Effector memory CD8-positive, alpha-beta T cell (primary cell): ENCODE measurements at places on chromosomes 6 and 20.

- H3K36me3 ChIP-seq = peaks cover 24% of the 10 kb centered on the region
- DNase-seq = no peak
- H3K27ac ChIP-seq = no peak overlapping the region
- no peaks in the 10 kb centered on the region for H3K4me1 ChIP-seq
- no peak overlapping the region for H3K4me3 ChIP-seq
- H3K27me3 ChIP-seq = no peaks in the 10 kb centered on the region
These were observed 69.2 kb downstream of the IRAK1BP1 start for GRCh38 chr6:78936515-78936914.

GRCh38 chr6:6657820-6658217, 69.3 kb downstream of the LY86 start:
- peaks cover 18% of the 10 kb centered on the region for H3K4me1 ChIP-seq
- peaks cover under 1% of the 10 kb centered on the region for H3K27me3 ChIP-seq
- H3K27ac ChIP-seq = peak overlapping the region; percentile 18
- no peak overlapping the region for H3K4me3 ChIP-seq
- H3K36me3 ChIP-seq = peaks cover 2% of the 10 kb centered on the region

DNA sequence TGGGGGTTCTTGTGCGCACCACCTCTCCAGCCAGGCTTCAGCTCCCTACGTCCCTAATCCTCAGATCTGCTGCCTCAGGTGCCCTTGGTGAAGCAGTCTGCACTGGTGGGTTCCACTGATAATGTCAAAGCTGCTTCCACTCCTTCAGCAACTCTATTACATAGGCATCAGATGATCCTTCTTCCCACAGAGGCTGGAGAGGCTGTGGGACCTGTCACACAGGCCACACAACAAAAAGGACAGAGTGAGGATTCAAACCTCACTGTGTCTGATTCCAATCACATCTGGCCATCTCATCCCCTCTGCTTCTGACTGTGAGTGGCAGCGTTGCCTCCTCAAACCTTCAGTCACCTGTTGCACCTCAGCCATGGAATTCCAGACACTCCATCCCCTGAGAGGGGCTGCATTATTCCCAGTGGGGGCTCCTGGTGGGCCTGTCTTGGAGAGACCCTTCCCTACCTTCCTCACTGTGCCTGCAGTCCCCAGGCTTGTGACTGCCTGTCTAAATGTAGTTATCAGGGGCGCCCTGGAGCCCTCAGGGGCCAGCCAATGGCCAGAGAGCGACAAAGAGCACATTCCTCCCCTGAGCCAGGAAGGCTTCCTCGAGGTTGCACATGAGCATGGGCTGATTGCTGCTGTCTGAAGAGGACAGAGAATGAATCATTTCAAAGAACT, 211.4 kb upstream of the ECI2 start:
- H3K4me1 ChIP-seq = no peaks in the 10 kb centered on the region
- no peak overlapping the region for H3K27ac ChIP-seq
- peaks cover 4% of the 10 kb centered on the region for H3K36me3 ChIP-seq
- DNase-seq = no peak

DNA sequence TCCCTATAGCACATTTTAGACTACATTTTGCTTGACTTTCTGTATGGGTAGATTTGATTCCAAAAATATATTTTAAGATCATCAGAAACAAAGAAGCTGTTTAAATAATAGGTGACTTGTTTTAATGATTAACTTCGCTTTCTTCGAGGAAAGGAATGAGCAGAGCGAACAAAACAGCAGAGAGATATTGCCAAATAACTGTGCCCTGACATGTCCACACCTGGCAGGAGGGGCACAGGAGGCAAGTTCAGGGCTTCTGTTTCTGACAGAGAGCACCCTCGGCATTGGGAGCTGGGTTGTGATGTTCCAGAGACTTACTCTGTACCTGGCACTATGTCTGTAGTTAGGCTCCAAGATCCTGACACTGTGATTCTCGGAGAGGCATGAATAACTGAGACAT, 155.7 kb upstream of the SASH1 start:
- H3K27ac ChIP-seq = no peak overlapping the region
- no peaks in the 10 kb centered on the region for H3K4me1 ChIP-seq
- H3K27me3 ChIP-seq = peaks cover 38% of the 10 kb centered on the region
- no peaks in the 10 kb centered on the region for H3K36me3 ChIP-seq
- no peak for DNase-seq
- no peak overlapping the region for H3K4me3 ChIP-seq

GRCh38 chr6:42049948-42050296, 402 bp upstream of the TAF8 start:
- no peaks in the 10 kb centered on the region for H3K27me3 ChIP-seq
- H3K4me3 ChIP-seq = peak overlapping the region; percentile 89
- no peak for DNase-seq
- peaks cover 50% of the 10 kb centered on the region for H3K4me1 ChIP-seq
- H3K27ac ChIP-seq = peak overlapping the region; percentile 98

GRCh38 chr20:37531856-37532255, 4.2 kb upstream of the BLCAP start:
- no peak overlapping the region for H3K4me3 ChIP-seq
- H3K27ac ChIP-seq = no peak overlapping the region
- no peak for DNase-seq
- H3K36me3 ChIP-seq = peaks cover 15% of the 10 kb centered on the region

- H3K4me3 ChIP-seq = no peak overlapping the region
- H3K4me1 ChIP-seq = peaks cover 47% of the 10 kb centered on the region
- H3K27me3 ChIP-seq = no peaks in the 10 kb centered on the region
These were observed 5.3 kb downstream of the GCLC start for GRCh38 chr6:53539561-53539960.

- H3K27ac ChIP-seq = no peak overlapping the region
- H3K4me3 ChIP-seq = no peak overlapping the region
- DNase-seq = no peak
- peaks cover 12% of the 10 kb centered on the region for H3K27me3 ChIP-seq
- no peaks in the 10 kb centered on the region for H3K4me1 ChIP-seq
- no peaks in the 10 kb centered on the region for H3K36me3 ChIP-seq
These were observed 44.7 kb upstream of the MICB start for GRCh38 chr6:31453259-31453658.

DNA sequence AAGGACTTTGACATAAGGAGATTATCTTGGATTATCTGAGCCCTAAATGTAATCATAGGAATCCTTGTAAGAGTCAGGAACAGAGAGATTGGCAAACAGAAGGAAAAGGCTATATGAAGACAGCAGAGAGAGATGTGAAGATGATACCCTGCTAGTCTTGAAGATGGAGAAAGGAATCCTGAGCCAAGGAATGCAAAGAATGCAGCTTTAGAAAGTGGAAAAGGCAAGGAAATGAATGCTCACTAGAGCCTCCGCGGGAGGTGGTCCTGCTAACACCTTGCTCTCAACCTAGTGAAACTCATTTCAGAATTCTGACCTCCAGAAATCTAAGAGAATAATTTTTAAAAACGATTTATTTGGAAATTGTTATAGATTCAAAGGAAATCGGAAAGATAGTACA, 117.1 kb downstream of the TBXT start:
- no peak overlapping the region for H3K4me3 ChIP-seq
- DNase-seq = no peak
- no peaks in the 10 kb centered on the region for H3K4me1 ChIP-seq
- peaks cover 19% of the 10 kb centered on the region for H3K27me3 ChIP-seq
- no peaks in the 10 kb centered on the region for H3K36me3 ChIP-seq
